Naive thymus-derived CD4-positive, alpha-beta T cell (primary cell): ENCODE measurements at places on chromosomes 12 and 14. TPM values are rescaled to one million over a fixed set of nuclear protein-coding genes. Genes with fewer than 3 reads are reported as not detected.

PPP1R36 gene
- total RNA-seq, result 0.31 TPM in 1 of 2 replicates, not detected in the other

DGKA gene
- 1,164 TPM for total RNA-seq

DNA sequence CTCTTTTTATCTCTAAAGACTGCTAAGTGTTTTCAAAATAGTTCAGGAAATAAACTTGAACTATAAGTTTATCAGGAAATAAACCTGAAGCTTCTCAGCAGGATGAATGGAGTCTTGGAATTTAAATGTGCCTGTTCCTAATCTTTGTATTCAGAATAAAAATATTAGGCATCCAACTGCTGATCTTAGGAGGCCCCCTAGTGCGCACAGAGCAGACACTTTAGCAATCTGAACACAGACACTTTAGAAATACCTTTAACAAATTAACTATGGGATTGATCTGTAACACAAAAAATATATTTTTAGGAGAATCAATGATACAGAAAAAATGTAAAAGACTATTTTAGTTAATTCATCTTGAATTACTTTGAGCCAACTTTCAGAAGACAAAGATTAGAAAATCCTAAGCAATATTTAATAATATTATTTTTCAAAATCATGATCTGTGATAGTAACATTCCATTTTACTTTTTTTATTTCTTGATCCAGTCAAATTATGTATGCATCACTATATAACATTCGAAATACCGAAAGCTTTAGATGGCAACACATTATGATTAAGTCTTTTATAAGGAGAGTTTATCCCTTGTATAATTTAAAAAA, 80.9 kb downstream of the SLC41A2 start:
- DNase-seq, result peak; percentile 52

- DNase-seq, result no peak
Measured at GRCh38 chr14:33674927-33675326, 275.9 kb downstream of the EGLN3 start.

CFAP251 gene
- total RNA-seq, result 0.88 TPM

ANO2 gene
- not detected in 2 replicates for total RNA-seq

ASB2 gene
- total RNA-seq, result 2.6 TPM

- no peak for DNase-seq
Measured at GRCh38 chr14:80781972-80782367, 159.6 kb downstream of the CEP128 start.

- peak; percentile 74 for DNase-seq
Measured at GRCh38 chr14:90697577-90698206, 118.5 kb downstream of the TTC7B start.

DNA sequence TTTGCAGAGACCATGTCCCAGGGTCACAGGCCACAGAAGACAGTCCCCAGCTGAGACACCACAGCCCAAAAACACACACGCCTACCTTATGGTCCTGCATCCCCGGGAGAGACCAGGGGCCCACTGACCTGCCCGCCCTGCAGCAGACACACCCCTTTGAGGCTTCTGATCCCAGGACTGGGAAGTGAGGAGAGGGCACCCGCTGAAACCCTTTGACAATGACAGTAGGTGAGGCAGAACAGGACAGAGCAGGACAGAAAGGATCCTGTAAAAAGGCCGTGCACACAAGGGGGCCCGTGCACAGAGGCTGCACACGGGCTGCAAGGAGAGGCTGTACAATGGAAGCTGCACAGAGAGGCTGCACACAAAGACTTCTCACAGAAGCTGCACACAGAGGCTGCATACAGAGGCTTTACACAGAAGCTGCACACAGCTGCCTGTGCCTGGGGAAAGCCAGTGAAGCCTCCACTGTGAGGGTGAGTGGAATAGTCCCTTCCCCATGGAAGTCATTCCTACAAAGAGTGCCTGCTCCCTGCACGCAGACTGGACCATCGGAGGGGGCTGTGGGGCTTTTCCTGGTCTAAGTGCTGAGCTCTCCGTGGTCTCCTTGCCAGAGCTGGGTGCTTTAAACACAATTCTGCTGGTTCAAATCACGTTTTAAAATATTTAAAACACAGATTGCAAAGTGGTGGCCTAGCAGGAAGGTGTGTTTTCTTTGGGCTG, 16.6 kb upstream of the SFSWAP start:
- no peak for DNase-seq

GRCh38 chr12:92506891-92507290, 195.9 kb upstream of the PLEKHG7 start:
- no peak for DNase-seq

GRCh38 chr14:61147831-61148549, 133.1 kb downstream of the TMEM30B start:
- no peak for DNase-seq

SLC17A8 gene
- not detected for total RNA-seq

DNA sequence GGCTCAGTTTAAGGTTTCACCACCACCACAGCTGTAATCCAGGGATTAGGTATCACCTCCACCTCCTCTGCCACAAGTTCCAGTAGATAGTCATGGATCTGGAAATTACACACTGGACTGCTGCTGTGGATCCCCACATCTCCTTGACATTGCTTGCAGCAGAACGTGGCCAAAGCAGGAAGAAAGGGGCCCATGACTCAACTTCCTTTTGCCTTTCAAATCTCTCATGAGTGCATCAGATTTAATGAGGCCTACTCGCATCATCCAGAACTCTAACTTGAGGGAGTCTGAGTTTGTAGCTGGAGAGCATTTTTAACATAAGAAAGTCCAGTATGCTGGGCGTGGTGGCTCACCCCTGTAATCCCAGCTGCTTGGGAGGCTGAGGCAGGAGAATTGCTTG, 29.2 kb upstream of the TMED10 start:
- no peak for DNase-seq

TMBIM4 gene
- total RNA-seq, result 74.0 TPM

TAS2R46 gene
- 1.2 TPM for total RNA-seq

DNA sequence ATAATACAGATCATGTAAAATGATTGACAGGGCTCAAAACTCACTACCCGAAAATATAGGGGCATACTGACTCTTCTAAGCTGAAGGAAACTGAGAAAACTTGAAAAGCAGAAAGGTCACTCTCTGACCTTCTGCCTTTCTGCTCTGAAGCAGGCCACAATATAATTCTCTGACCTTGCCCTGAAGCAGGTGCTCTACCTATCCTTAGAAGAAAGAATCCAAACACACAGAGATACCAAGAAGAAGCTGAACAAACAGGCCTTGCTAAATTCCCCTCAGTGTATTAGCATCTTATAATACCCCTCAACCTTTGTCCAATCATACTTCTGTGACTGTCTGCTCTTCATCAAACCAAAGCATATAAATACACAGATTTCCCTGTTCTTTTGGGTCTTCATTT, 60.9 kb upstream of the BBS10 start:
- no peak for DNase-seq

DNA sequence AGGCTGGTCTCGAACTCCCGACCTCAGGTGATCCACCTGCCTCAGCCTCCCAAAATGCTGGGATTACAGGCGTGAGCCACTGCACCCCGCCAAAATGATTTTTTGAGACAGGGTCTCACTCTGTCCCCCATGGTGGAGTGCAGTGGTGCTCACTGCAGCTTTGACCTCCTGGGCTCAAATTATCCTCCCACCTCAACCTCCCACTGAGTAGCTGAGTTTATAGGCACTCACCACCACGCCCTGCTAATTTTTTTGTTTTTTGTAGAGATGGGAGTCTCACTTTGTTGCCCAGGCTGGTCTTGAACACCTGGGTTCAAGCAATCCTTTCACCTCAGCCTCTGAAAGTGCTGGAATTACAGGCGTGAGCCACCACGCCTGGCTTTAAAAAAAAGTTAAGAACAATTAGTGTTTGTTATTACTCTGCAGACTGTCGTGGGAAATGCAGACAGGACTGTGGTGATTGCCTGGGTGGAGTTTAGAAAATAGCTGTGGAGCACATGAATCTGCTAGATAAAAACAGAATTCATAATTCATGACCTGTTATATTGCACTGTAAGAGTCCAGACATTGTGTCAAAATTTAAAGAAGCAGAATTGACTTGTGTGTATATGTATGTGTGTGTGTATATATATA, 9.2 kb upstream of the COX6A1 start:
- DNase-seq, result no peak

- no peak for DNase-seq
Measured at GRCh38 chr12:48027183-48028002, 23.1 kb upstream of the COL2A1 start.

PIK3C2G gene
- total RNA-seq, result not detected
